Stimulated activated CD8-positive, alpha-beta memory T cell treated with anti-CD3 and anti-CD28 coated beads, Interleukin-15, amount 100 ng/mL, for 24 hours (primary cell): ENCODE measurements at places on chromosomes 7 and 10.

DNA sequence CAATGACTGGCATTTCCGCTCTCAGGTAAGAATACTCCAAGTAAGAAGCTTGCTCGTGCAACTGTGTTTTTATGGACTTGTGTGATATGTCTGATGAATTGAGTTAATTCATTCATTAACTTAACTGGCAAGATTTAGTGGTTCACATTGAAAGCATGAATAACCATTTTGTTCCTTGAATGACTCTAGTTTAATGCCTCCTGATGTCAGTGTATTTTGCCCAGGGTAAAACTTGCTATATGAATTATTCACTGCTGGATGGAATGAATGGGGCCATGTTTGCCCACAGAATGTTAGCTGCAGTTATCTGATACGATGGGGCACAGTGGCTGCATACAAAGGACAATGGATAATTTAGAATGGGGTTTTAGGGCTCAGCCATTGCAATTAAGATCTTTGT lies 124.1 kb downstream of the ZNF365 start:
- DNase-seq = no peak

GRCh38 chr7:107230334-107230733 lies 61.5 kb downstream of the HBP1 start:
- no peak for DNase-seq

- DNase-seq = no peak
These were observed 369.2 kb upstream of the KLF6 start for GRCh38 chr10:4154191-4154715.

GRCh38 chr7:150327308-150327707 lies 4.0 kb upstream of the ACTR3C start:
- no peak for DNase-seq

GRCh38 chr7:120941064-120941463 lies 9.5 kb upstream of the ING3 start:
- DNase-seq = no peak

DNA sequence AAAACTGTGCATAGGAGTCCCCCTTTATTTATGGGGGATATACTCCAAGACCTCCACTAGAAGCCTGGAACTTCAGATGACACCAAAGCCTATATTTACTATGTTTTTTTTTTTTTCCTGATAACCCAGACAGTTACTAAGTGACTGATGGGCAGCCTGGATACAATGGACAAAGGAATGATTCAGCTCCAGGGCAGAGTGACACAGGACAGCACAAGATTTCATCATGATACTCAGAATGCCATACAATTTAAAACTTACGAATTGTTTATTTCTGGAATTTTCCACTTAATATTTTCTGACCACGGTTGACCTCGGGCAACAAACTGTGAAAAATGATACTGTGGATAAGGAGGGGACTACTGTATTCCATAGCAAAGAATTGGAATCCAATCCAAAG lies 843.6 kb downstream of the PCDH15 start:
- DNase-seq = no peak

- no peak for DNase-seq
These were observed 950 bp upstream of the GCC1 start for GRCh38 chr7:127586346-127586745.

DNA sequence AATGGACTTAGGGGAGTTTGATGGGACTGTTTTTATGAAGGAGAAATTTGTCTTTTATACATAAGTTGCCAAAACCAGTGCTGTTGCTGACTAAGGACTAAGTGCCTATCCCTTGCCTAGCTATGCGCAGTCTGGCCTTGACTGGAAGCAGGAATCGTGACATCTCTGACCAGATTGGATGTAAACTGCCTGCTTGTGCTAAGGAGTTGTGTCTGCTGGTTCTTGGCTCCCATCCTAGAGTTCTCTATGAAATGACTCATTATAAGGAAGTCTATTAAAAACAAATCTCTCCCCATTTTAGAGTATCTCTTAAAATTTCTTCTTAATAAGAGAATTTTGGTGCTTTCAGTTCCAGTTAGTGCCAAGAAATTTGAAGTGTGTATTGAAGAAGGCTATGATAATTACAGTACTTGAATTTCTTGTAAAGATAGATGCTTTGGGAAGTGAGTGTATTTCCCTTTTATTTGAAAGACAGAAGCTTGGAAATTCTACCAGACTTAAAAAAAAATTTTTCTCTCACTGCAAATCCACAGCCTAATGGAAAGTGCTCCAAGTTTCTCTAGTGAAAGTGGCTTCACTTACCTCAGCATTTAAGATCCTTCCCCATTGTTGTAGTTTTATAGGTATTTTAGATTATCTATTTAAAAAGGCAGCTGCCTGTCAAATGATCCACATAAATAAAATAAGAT lies 77.6 kb downstream of the BICC1 start:
- no peak for DNase-seq

DNA sequence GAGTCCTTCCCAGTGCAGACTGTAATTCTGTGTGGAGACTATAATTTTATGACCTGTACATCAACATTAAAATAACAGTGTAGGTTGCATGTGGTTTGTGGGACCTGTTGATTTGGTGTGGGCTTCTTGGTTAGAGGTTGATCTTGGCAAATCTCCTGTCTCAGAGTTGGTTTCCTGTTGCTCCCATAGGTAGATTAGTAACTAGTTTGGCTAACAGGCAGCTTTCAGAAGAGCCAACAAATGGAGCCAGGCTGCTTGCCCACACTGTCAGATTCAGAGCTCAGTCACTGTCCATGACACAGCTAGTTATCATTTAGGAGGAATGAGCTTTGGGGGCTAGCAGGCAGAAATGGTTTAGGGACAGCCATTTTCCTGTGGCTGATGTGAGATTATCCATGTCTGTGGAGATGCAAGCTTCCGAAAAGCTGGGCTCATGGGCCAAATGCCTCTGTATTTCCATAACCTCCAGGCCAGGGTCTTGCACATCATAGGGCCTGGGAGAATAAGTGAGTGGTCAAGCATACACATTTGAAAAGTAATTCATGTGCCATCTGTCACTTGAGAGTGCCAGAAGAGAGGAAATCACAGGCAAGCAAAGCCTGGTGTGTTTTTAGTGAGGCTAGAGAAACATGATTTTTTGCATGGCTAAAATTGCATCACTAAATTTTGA lies 33.4 kb downstream of the CCM2 start:
- no peak for DNase-seq

DNA sequence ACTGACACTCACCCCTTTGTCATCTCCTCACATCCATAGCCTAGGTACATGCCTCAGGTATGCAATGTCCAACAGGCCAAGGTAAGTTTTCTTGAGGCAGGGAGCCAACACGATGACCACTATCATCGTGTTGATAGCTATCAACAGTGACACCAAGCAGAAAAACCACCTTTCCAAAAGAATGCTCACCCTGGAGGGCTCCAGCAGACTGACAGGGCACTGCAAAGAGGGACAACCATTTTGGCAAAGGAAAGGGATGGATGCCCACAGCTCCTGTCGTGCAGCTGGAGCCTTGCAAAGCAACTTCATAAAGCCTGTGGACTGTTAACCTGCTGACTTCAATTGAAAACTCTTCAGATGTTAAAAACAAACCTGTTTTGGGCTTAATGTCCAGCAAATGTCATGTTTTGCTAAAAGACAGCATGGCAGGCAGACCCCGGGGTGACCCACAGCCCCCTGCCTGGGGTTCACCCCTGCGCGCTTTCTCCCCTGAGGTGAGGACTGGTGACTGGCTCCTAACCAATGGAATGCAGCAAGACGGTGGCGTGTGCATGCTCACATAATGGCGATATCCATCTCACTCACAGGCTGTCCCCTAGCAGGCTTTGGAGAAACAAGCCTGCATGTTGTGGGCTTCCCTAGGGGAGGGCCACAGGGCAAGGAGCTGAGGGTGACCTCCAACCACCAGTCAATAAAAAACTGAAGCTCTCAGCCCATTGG lies 293.8 kb downstream of the TCERG1L start:
- no peak for DNase-seq

- DNase-seq = no peak
These were observed 90.2 kb downstream of the UBE3C start for GRCh38 chr7:157228864-157229422.

DNA sequence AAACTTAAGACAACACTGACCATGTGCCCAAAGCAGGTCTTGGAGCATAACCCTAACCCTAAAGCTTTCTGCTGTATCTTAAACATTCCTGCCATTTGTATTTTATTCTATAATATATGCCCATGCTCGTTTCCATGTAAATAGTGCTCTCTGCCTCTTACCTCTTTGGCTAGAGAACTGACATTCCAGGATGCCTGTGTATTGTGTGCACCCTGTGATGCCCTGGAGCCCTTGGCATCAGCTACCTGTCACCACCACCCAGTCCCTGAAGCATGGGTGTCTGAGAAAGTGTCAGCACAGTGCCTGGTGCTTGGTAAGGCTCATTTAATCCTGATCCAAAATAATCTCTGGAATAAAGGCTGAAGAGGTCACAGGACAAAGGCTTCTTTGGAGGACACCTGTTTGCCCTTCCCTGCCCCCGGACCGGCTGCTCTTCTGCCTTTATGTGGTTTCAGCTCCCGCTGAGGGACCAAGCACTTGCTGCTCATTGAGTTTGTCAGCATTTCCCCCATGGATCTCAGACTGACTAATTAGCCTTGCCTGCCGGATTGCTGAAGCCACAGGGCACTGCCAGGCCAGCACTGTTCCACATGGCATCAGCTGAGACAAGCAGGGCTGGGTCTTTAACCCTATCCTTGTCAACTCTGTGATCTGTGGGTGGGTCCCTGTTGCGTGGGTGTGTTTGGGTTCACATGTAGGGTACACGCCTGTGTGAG lies 139.1 kb upstream of the SORCS3 start:
- DNase-seq = no peak

- DNase-seq = no peak
These were observed 103.0 kb downstream of the CTBP2 start for GRCh38 chr10:125057158-125058001.

GRCh38 chr10:120963594-120964220 lies 112.5 kb downstream of the WDR11 start:
- DNase-seq = no peak

- DNase-seq = no peak
These were observed 414.2 kb upstream of the MTPN start for GRCh38 chr7:136391371-136391770.
